Stimulated activated CD4-positive, alpha-beta T cell treated with anti-CD3 and anti-CD28 coated beads, Interleukin-2, amount 100 ng/mL, for 4 hours (primary cell): ENCODE measurements at places on chromosomes 3 and 15.
A peak's percentile ranks its signal among the peaks of the same experiment; 100 is the strongest.

DNA sequence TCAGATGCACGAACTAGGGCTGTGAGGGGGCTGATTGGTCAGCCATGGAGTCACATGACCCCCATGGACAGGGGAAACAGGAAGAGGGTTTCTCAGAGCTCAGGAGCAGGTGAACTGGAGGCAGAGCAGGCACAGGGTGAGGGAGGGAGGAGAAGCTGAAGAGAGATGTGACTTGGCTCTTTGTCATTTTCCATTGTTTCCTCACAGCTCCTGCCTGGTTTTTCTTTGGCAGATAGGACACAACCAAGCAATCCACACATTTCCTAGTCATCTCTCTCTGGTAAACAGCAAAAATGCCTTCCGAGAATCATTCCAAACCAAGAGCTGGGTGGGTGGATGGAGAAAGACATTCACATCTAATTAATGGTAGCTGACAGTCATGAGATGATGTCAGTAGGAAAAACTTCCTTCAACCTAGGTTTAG lies 43.4 kb upstream of the LMCD1 start:
- no peak for DNase-seq

GRCh38 chr3:190616637-190617036 lies 102.8 kb downstream of the IL1RAP start:
- no peak for DNase-seq

- DNase-seq, result peak; percentile 41
Measured at GRCh38 chr15:60932051-60932915, 296.8 kb downstream of the RORA start.

DNA sequence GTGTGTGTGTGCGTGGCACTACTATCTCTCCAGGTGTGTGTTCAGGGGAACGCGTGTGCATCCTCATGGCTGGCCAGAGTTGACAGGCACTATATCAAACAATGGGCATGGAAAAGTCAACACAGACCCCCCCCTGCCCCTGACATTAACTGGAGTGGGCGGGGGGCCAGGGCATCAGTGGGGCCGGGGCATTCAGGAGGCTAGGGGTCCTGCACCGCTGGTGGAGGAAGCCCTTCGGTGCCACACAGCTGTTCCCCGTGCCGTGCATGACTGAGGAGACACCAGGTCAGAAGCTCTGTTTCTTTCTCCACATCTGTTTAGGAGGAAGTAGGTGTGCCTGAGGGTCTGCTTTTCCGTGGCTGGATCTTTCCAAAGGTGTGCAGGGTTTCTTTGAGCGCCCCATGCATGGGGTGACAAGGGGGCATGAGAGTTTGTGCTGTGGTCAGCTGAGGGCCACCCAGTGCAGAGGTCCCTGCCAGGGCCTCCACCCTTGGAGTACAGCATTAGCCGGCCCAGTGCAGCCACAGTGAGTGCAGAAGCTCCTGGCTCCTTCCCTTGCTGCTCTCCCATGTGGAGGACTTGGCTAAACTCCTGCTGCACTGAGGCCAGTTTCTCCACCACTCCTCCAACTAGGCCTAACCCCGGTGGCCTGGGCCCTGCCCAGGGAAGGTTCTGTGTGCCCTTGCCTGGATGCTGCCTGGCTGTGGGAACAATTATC lies 7.5 kb downstream of the C3orf22 start:
- DNase-seq, result no peak
